Fibroblast of lung (primary cell): ENCODE measurements at places on chromosomes 3 and 15. TPM values are rescaled to one million over a fixed set of nuclear protein-coding genes. Genes with fewer than 3 reads are reported as not detected.
A peak's percentile ranks its signal among the peaks of the same experiment; 100 is the strongest.

The SCG5 gene
- 39.8 and 46.2 TPM in 2 replicates for total RNA-seq

The XCR1 gene
- total RNA-seq = under 0.01 TPM in 1 of 2 replicates, not detected in the other

The CYP1A1 gene
- total RNA-seq = under 0.01 TPM in 1 of 2 replicates, not detected in the other

DNA sequence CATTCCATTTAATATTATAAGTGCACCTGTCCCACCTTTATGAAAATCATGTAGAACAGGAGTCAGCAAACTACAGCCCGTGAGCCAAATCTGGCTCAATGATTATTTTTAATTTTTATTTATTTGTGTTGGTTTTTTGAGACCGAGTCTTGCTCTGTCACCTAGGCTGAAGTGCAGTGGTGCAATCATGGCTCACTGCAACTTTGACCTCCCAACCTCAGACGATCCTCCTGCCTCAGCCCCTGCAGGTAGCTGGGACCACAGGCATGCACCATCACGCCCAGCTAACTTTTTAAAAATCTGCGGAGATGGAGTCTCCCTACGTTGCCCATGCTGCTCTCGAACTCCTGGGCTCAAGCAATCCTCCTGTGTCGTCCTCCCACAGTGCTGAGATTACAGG lies 42.0 kb downstream of the MYO1E start:
- H3K27ac ChIP-seq = peak overlapping the region; percentile 74
- H3K36me3 ChIP-seq = no peaks in the 10 kb centered on the region
- no peaks in the 10 kb centered on the region for H3K27me3 ChIP-seq
- DNase-seq = no peak
- H3K4me3 ChIP-seq = no peak overlapping the region
- H3K4me1 ChIP-seq = peaks cover 18% of the 10 kb centered on the region

GRCh38 chr15:93708724-93709445 lies 522.5 kb upstream of the MCTP2 start:
- H3K27ac ChIP-seq = no peak overlapping the region
- no peak for DNase-seq
- H3K4me3 ChIP-seq = no peak overlapping the region
- H3K27me3 ChIP-seq = no peaks in the 10 kb centered on the region
- no peaks in the 10 kb centered on the region for H3K4me1 ChIP-seq
- H3K36me3 ChIP-seq = no peaks in the 10 kb centered on the region

DNA sequence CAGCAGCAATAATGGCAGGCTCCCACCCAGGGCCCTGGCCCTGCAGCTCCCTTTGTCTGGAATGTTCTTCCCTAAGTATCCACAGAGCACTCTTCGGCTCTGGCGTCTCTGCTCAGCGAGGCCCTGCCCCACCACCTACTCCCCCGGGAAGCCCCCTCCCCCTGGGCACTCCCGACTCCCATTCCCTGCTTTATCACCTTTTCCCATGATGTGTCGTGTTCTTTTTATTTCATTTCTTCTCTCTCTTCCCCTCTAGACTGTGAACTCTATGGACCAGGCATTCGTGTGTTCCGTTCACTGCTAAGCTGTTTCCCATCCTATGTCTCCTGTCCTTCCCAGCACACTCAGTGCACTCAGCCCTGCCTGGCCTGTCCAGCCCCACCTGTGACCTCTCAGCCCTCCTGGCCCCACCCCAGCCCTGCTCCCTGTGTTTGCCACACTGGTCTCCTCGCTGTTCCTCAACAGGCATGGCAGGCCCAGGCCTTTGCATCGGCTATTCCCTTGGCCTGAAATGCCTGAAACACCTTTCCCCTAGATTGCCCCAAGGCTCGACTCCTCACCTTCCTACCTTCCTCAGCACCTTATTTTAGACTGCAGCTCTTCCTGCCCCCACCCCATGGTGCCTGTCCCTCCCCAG lies 107.4 kb downstream of the TPRA1 start:
- H3K27ac ChIP-seq = no peak overlapping the region
- no peaks in the 10 kb centered on the region for H3K4me1 ChIP-seq
- no peak for DNase-seq

DNA sequence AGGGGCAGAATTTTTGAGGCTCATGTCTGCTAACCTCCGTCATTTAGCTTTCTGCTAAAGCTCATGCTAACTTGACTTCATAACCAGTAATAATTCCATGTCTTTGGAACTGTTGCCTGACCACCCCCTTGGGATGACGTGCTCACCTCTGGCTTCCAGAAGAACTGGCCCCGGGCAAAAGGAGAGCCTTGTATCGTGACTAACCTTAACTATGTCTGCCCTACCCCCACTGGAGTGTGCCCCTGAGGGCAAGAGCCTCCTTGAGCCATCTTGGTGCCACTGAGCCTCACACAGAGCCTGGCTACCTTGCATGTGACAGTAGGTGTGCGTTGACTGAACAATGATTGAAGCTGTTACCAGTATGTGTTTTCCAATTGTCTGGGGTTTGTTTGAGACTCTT lies 4.7 kb downstream of the LRRK1 start:
- no peak for DNase-seq
- H3K4me3 ChIP-seq = no peak overlapping the region
- no peaks in the 10 kb centered on the region for H3K4me1 ChIP-seq
- no peaks in the 10 kb centered on the region for H3K27me3 ChIP-seq
- H3K36me3 ChIP-seq = peaks cover 4% of the 10 kb centered on the region
